Erythroblast (primary cell): ENCODE measurements at places on chromosomes 2 and 18.

DNA sequence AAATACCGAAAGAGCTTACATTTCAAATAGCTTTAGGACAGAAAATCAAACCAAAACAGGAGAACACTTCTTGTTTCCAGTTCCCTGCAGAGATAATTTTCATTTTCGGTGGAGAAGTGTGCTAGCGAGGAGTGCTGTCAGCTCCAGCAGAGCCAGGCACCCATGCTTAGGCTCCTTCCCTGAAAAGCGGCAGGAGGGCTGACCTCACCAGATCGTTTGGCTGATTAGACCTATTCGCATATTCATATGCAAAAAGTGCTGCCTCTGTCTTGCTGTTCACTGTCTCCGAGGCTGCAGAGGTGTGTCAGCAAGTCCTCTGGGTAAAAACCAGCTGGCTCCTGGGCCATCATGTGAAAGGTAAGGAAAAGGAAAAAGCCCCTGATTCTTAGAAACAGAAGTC lies 225.8 kb upstream of the COPS8 start:
- no peak for DNase-seq

GRCh38 chr2:202034249-202035088 lies 814 bp downstream of the FZD7 start:
- DNase-seq = peak; percentile 41

DNA sequence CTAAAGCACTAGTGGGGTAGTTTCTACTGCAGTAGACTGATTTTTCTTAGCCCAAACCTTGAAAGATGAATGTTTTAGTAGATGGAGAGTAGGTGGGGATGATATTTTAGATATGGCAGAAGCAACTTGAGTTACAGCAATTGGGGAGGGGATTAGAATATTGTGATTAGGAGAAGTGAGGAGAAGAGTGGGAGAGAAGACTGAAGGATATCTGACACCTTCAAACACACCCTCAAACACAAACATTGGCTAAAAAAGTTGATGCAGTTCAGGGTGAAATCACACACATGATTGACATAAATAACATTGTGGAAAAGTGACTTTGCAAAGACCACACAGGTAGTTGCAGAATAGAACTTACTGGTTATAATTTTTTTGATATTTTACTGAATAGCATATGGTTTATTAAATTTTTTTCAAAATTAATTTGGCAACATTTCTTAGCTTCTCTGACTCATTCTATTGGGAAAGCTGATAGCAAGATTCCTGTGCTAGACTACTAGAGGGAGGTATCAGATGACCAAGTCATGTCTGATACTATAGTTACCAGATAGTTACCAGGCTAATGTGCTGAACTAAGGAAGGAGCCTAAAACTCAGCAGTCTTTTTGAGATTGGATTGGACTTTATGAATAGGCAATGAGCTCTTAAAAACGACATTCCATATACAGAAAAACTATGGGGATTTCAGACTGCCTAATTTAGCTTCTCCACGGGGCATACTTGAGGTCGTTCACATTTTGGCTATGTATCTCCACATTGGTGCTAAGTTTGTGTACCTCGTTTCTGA lies 73.0 kb downstream of the ACTR3 start:
- DNase-seq = no peak

DNA sequence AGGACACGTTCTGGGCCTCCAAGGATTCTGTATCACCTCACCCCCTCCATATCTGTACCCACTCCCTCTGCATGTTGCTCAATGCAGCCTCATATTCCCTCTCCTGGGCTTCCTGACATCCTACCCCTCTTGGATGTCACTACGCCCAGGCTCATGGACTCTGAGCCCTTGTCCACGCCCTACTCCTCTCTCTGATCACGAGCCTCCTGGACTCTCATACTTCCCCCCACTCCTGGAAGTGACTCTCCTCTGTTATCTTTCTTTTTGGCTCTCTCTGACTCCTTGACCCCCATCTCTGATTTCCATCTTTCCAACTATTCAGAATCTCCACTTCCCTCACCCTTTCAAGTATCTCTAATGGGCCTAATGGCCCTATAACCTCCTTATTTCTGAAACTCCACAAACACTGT lies 2.1 kb downstream of the TMEM198 start:
- no peak for DNase-seq

GRCh38 chr18:74397572-74397971 lies 59.5 kb downstream of the DIPK1C start:
- DNase-seq = no peak

DNA sequence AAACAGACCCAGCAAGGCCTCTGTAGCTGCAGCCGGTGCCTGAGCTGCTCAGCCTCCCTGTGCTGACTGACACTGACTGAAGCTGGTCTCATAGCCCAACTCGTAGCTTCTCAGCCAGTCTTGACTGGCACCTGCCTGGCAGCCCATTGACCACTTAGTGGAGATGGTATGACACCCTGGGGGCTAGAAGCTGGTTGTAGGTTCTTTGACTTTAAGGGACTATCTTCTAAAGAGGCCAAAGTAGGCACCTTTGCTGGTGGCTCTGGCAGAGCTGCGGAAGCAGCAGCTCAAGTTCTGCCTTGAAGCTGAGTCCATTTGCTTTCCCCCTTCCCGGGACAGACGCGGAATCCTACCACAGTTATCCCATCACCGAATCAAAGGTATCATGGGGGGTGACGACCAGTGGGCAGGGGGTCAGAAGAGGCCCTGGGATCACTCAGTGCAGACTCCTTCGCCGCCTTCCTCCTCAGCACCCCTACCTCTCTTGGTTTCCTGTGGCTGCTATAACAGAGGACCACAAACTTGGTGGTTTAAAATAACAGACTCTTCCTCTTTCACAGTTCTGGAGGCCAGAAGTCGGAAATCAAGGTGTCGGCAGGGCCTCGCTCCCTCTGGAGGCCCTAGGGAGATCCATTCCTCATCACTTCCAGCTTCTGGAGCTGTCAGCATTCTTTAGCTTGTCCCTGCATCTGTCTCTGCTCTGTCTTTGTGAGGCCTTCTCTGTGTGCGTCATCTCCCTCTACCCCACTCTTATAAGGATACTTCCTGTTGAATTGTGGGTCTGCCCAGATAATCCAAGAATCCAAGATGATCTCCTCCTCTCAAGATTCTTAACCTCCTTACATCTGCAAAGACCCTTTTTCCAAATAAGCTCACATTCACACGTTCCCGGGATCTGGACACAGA lies 13.7 kb upstream of the FOSL2 start:
- no peak for DNase-seq

- DNase-seq = peak; percentile 43
Observed at GRCh38 chr2:10432311-10433181, 15.6 kb downstream of the ODC1 start.

- DNase-seq = no peak
Observed at GRCh38 chr18:21262244-21262643, 20.2 kb downstream of the GREB1L start.

DNA sequence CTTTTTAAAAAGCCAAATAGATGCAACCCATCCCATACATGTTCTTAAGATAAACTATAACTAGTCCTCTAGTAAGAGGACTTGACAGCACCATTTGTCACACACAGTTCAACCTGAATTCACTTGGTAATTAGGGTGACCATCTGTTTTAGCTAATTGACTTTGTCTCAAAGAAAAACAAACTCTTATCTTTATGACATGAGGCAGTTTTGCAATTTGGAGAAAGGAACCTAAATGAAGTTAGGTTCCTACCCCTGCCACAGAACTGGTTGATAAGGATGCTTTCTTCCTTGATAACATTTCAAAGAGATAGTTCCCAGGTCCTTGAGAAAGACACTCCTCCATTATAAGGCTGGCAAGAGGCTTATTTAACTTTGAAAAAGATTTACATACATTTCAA lies 57.4 kb upstream of the LRRTM1 start:
- DNase-seq = no peak

GRCh38 chr2:128796321-128796720 lies 477.7 kb upstream of the HS6ST1 start:
- DNase-seq = no peak
